ENCODE measurements at places on chromosomes 2 and 18.

DNA sequence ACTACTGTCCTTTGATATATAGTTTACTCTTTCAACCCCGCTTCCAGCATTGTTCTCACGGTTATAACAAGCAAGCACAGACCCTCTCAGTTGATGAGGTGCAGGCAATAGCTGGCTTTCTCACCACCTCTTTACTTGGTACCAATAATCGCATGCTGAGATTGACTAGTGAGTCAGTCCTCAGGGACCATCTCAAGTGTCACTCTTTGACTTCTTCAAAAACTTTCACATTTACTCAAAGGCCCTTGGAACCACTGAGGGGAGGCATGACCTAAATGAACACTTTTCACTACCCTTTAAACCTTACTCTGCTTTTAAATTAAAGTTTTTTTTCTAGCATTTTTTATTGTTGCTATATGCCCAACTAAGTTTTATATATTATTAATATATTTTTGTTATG is 101.8 kb downstream of the DAW1 start:
- no peak for DNase-seq

DNA sequence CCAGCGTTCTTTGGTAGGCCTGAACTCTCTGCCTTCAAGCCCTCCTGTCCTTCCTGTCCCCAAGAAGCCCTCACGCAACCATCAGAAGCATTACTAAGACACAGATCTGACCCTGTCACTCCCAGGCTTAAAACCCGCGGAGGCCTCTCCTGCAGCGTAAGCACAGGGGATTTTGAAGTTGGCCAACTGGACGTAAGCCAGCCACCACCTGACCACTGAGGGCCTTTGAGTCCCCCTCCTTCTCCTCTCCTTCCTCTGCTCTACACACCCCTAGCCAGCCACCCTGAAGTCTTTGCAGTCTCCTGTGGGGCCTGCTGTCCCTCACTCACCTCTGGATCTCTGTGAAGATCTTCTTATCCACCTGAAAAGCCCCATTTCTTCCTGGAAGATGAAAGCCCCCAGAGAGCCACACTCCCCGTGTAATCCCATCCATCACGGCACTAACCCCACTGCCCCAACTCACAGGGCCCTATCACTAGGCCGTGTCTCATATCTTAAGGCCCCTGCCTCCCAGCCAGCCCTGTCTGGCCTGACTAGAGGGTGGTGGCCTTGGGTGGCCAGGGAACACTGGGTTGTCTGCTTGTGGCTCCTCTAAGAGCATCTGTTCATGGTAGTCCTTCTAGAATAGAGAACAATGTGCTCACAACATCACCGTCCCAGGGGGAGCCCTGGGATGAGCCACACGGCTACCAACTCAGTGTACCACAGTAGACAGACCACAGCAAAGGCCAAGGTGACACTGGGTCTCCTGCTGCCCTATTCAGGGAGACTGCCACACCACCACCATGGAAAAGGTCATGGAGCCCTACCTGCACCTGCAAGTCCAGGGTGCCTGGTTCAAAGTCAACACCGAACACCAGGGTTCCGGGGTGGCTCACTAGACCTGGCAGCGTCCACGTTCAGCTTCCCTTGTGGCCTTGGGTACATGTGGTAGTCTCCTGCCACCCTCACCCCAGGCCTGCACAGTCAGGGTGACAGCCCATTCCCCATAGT is 191.6 kb downstream of the ZBTB7C start:
- no peak for DNase-seq

- DNase-seq = no peak
Observed at GRCh38 chr2:88530081-88530480, 77.6 kb upstream of the FOXI3 start.

DNA sequence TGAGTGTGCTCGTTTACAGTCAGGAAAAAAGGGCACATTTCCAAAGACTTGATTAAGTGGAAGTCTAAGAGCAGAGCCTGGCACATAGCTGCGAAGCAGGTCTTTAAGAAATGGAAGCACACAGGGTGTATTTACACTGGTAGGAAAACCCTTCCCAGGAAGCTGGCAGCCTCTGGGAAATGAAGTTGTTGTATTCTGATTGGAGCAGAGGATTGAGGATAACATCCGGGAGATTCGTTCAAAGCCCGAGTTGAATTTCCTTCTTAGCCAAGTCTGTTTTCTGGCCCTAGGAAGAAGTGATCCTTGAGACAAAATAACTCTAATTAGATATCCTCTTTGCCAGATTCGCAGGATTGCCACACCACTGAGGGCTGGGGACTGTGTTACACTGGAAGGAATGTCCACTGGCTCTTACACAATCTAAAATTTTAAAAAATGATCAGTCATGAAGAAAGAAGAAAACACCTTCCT is 75.9 kb downstream of the ITGB1BP1 start:
- no peak for DNase-seq

DNA sequence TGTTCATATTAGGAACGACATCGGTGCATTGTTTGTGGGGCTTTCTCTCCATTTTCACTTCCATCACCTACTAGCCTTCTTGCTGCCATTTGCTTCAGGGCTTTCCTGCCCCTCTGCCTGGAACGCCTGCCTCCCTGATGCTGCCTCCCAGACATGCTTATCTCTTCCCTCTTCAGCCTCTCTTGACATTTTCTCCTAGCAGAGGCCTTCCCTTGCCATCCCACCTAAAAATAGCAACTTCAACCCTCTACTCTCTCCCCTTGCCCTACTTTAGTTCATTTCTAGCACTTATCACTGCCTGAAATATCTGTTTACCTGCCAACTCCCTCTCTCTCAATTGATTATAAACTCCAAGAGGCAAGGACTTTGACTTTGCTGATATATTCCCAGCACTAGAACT is 210.3 kb downstream of the SP3 start:
- DNase-seq = no peak

GRCh38 chr2:45748239-45748638 is 96.8 kb downstream of the PRKCE start:
- DNase-seq = no peak

DNA sequence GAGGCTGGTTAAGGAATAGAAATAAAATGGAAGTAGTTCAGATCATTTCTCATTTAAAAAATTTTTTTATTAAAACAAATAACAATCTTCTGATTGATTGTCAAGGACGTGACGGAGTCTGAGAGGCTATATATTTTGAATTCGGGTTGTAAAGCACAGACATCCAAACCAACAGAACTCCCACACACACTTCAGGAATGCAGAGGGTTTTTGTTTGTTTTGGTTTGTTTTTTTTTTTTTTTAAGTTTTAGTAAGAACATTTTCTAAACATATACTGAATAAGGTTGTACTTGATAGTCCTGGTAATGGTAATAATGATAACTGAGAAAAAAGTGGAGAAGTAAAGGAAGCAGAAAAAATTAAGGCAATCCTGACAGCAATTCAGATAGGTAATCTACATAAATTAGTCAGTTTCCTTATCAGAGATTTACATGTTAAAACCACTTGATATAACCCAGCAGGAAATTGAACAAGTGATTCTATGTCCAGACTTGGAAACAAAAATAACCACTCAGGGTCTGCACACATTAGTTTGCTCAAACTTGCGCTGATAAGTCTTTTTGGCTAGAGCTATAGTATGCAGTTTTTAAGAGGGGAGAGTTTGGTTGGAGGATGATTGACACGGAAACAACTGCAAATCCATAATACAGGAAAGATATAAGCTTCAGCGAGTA is 51.5 kb upstream of the CTAGE1 start:
- DNase-seq = no peak

- peak; percentile 67 for DNase-seq
Observed at GRCh38 chr2:113876503-113877387, 13.1 kb upstream of the ACTR3 start.

DNA sequence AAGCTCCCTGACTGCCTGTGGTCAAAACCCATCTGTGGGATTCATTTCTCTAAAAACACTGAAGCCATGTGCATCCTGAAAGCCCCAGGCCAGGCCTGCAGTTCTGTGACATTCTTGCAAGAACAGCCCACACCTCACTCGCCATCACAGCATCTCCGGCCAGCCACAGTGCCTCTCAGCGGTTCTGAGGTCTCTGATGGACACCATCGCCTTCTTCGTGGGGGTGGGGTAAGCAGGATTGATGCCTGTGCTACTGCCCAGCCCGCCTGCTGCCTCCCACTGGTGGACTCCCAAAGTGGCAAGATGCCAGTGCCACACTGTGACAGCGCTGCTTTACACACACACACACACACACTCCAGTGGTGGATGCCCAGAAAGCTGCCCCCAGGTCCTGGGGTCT is 5.2 kb upstream of the PRLH start:
- DNase-seq = no peak

- no peak for DNase-seq
Observed at GRCh38 chr2:3151153-3151918, 226.3 kb downstream of the EIPR1 start.

- no peak for DNase-seq
Observed at GRCh38 chr2:197870137-197870536, 65.7 kb downstream of the PLCL1 start.

GRCh38 chr2:62475172-62476011 is 30.6 kb downstream of the TMEM17 start:
- DNase-seq = no peak

GRCh38 chr2:113080134-113080533 is 12.4 kb downstream of the IL1F10 start:
- peak; percentile 60 for DNase-seq

GRCh38 chr2:134225173-134225572 is 28.7 kb upstream of the MGAT5 start:
- no peak for DNase-seq

DNA sequence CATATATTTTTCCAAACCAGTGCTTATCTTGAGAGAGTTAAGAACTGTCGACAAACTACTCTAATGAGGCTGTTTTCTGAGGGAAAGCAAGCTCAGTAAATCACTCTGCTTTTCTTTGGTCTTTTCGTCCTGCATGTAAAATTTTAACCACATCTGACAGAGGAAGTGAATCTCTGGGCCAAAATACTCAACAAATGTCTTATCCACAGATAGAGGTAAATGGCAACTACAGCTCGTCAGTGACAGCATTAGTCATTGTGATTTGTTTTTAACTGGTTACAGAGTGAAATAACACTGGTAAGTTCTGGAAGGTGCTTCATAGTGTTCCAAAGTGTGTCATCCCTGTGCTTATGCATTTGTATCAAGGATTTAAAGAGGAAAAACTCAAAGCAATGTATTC is 82.6 kb upstream of the SLC8A1 start:
- DNase-seq = no peak

DNA sequence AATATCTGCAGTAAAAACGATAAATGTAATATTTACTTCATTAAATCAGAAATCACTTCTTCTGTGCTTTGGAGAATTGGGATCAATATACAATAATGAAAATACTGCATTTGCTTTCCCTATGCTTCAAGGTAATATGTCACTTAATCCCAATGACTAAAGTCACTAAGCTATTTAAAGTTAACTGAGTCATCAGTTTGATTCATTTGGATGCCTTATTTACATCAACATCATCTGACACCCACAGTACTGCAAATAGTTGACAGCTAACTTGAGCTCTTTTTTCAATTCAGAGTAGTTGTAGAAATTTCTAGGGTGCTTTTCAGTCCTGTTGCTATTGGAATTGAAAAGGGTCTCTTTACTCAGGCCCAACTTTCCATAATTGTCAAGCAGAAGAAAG is 776.9 kb upstream of the FSHR start:
- no peak for DNase-seq

DNA sequence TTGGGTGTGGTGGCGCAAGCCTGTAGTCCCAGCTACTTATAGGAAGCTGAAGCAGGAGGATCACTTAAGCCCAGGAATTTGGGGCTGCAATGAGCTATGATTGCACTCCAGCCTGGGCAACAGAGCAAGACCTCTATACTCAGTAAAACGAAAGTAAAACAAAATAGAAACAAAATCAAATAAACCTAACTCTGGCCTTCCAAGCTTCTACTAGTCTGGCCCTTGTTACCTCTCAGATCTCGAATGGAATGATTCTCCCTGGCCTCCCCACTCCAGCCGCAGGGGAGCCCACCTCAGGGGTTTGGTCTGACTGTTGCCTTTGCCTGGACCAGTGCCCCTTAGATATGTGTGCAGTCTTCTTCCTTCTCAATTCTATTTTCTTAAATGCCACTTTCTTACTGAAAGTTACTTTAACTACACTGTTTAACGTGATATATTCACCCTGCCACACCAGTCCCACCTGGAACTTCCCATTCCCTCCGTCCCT is 160.0 kb upstream of the GCFC2 start:
- DNase-seq = no peak

DNA sequence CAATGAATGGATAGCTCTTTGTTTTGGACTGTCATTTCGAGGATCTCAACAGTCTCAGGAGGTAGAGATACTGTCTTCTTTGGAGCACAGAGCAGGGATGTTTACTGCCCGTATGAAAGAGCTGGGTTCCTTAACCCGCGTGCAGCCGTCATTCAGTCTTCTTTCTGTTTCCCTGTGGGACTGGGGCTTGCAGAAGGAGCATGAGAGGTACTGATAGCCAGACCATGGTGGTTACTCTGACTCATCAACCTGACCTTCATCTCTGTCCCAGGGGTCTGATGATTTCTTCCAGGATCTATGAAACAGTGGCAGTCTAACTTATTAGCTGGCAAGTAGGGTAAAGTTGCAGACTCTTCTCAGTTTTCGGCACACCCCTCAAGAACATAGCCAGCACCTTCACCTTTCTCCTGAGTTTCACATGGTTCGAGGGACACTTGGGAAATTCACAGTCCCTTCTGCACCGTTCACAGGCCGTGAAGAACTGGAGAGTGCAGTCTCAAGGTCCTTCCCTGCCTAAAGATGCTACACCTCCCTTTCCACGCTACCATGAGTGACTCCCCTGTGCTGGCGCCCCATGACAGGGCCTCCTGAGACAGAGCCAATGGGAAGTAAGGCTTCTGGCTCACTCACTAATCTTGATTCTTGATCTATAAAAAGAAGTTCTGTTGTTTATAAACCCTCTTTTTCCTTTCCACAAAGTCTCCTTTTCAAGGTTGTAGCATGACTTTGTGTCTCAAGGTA is 226.2 kb downstream of the MC4R start:
- no peak for DNase-seq

GRCh38 chr18:5175378-5175777 is 21.7 kb downstream of the AKAIN1 start:
- DNase-seq = no peak

DNA sequence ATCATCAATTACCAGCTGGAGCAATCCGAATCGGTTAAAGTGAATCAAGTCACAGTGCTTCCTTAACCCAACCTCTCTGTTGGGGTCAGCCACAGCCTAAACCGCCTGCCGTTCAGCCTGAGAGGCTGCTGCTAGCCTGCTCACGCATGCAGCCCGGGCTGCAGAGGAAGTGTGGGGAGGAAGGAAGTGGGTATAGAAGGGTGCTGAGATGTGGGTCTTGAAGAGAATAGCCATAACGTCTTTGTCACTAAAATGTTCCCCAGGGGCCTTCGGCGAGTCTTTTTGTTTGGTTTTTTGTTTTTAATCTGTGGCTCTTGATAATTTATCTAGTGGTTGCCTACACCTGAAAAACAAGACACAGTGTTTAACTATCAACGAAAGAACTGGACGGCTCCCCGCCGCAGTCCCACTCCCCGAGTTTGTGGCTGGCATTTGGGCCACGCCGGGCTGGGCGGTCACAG is 496 bp upstream of the ITGA4 start:
- peak; percentile 31 for DNase-seq

- no peak for DNase-seq
Observed at GRCh38 chr2:240703417-240704341, 12.0 kb downstream of the AQP12A start.
